ENCODE measurements at places on chromosomes 4 and X.

- DNase-seq = no peak
Measured at GRCh38 chrX:68098431-68098830, 334.9 kb downstream of the OPHN1 start.

DNA sequence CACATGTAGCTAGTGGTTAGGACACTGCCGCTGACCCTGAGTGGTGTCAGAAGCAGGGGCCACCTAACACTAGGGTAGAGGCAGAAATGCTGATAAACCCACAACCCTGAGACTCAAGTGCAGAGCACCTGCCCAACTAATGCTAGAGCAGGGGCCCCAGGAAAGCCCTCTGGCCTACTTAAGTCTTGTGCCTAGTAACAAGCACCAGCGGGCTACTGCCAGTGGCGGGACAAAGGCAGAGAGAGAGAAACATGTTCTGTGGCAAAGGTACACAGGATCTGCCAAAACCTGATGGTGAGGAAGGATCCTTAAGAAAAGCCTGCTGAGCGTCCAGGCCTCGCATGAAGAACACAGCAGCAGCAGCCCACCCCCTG is 172.4 kb downstream of the PRDM5 start:
- no peak for DNase-seq

GRCh38 chrX:42976746-42977366 is 198.9 kb upstream of the PPP1R2C start:
- DNase-seq = no peak

GRCh38 chrX:85365370-85365995 is 14.0 kb downstream of the POF1B start:
- DNase-seq = no peak

DNA sequence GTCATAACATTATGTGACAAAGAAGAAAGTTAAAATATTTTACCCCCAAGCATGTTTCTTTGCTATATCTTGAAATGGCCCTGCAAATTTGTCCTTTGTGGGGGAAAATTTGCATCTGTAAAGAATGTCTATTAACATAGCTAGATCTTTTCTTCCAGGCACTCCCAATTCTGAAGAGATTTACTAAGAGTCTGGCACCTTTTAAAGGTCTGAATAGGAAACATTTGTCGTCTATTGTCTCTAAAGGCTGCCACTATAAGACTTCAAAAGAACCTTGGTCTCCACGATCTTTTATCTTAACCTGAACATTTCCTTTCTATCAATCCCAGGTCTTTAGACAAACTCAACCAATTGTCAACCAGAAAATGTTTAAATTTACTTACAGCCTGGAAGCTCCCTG is 128.6 kb upstream of the VCX start:
- no peak for DNase-seq

- no peak for DNase-seq
Measured at GRCh38 chr4:2843941-2844584, 419 bp downstream of the ADD1 start.

DNA sequence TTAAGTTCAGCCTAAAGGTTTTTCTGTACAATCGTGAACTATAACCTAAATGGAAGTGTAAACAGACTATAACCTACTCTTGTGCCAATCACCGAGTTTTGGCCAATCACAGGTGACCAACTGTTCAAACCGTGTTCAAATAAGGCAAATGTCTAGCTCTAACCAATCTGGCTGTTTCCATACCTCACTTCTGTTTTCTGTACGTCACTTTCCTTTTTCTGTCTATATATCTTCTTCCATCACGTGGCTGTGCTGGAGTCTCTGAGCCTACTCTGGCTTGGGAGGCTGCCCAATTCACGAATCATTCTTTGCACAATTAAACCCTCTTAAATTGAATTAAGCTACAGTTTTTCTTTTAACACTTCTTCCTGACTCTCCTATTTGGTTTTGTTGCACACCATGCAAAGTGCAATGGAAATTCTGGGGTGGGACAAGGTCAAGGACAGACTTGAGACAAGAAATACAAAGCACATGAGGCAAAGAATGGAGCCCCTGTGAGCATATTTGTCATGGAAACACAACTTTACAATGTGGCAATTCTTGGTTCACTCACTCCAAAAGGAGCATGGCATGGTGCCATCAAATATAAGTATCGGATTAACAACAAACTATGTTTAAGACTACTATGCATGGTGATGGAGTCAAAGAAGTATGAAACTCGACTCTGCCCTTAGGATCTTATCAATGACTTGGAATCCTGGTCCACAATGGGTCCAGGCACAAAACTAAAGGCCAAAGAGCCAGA is 115.7 kb upstream of the FAM9B start:
- no peak for DNase-seq

- no peak for DNase-seq
Measured at GRCh38 chr4:43718369-43718768, 730.2 kb downstream of the KCTD8 start.

DNA sequence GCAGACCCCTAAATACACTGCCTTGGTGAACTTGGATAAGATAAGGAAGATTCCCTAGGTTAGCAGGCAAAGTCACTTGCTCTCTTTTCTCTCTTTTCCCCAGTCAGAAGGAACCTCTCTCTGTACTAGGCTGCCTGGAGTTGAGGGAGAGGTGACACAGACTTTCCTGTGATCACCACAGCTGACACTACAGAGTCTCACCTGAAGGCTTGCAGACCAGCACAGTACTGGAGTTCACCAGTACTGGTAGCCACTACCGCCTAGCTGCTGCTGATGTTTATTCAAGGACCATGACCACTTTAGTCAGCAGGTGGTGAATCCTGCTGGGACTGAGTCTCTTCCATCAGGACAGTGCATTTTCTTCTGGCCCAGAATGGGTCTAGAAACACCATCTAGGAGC is 63.3 kb downstream of the PTPN13 start:
- no peak for DNase-seq

- DNase-seq = no peak
Measured at GRCh38 chr4:123589301-123589700, 192.7 kb downstream of the SPRY1 start.

- no peak for DNase-seq
Measured at GRCh38 chr4:74456056-74456744, 11.3 kb downstream of the AREG start.

DNA sequence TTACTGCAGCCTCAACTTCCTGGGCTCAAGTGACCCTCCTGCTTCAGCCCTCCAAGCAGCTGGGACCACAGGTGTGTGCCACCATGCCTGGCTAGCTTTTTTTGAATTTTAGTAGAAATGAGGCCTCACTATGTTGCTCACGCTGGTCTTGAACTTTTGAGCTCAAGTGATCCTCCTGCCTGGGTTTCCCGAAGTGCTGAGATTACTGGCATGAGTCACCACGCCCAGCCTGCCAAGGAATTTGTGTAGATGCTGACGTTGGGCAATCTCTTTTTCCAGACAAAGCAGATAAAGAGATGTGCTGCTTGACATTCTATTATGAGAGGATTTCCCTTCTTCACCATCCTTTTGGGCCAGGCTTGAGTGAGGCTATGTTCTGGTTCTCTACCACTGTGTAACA is 254.5 kb upstream of the RPS6KA3 start:
- no peak for DNase-seq

DNA sequence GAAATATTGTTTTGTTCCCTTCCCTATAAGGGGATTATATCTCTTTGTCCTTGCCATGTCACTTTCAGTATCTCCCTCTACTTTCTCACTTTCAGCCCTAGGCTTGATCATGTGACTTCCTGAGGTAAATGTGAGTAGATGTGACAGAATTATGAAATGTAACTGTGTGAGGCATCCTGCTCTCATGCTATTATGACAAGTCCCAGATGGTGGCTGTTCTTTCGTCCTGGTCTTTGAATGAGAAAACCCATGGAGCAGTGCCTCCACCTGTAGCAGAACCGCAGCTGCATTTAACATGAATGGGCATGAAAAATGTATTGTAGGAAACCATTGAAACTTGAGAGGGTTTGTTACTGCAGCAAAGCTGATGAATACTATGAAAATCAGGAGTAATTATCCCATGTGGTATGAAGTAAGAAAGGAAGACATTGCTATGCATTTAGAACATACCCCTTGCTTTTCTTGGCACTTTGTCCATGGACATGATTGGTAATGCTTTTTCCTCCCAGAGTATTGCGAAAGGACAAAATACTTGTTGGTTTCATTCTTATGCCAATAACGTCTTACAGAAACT is 202.2 kb upstream of the GPRIN3 start:
- DNase-seq = peak; percentile 1

DNA sequence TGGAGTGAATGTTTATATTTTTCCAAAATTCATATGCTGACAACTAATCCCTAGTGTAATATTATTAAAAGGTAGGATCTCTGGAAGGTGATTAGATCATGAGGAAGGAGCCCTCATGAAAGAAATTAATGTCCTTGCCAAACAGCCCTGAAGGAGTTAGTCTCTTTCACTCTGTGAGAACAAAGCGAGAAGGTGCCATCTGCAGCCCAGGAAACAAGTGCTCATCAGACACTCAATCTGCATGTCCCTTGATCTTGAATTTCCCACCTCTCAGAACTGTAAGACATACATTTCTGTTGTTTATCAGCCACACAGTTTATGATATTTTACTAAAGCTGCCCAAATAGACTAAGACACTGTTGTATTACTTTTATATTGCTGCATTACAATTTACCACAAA is 1283.4 kb downstream of the PCDH7 start:
- DNase-seq = no peak

- no peak for DNase-seq
Measured at GRCh38 chr4:5037553-5038551, 13.4 kb upstream of the STK32B start.

GRCh38 chr4:138405466-138405891 is 163.3 kb upstream of the SLC7A11 start:
- no peak for DNase-seq
